Placental epithelial cell (primary cell): ENCODE measurements at places on chromosomes 12 and 14. TPM values are rescaled to one million over a fixed set of nuclear protein-coding genes. Genes with fewer than 3 reads are reported as not detected.

Gene TMEM253
- 0.33 TPM in 1 of 2 replicates, not detected in the other for total RNA-seq

Gene CYP46A1
- 0.87 and 1.2 TPM in 2 replicates for total RNA-seq

Gene BHLHE41
- 0.22 and 1.2 TPM in 2 replicates for total RNA-seq

Gene PLCZ1
- not detected in 2 replicates for total RNA-seq

Gene BIN2
- total RNA-seq: under 0.01 TPM in 1 of 2 replicates, not detected in the other

Gene BMP4
- total RNA-seq: 0.39 TPM in 1 of 2 replicates, not detected in the other

Gene CCDC197
- not detected in 2 replicates for total RNA-seq

Gene COX8C
- 0.39 TPM in 1 of 2 replicates, not detected in the other for total RNA-seq

Gene KTN1
- 70.7 and 82.9 TPM in 2 replicates for total RNA-seq

Gene TAS2R31
- total RNA-seq: 3.1 and 7.1 TPM in 2 replicates

Gene POLE
- total RNA-seq: 15.7 and 37.7 TPM in 2 replicates

Gene ACSS3
- 0.22 and 1.2 TPM in 2 replicates for total RNA-seq

Gene SLC39A2
- 1.4 and 3.9 TPM in 2 replicates for total RNA-seq

Gene CYP27B1
- 2.9 and 3.9 TPM in 2 replicates for total RNA-seq

Gene NINJ2
- total RNA-seq: 2.6 and 5.1 TPM in 2 replicates

Gene DLGAP5
- total RNA-seq: 3.5 and 11.1 TPM in 2 replicates

Gene SIX1
- not detected in 2 replicates for total RNA-seq

Gene TRIM9
- 2.4 and 2.7 TPM in 2 replicates for total RNA-seq

Gene HEATR5A
- total RNA-seq: 27.5 and 36.7 TPM in 2 replicates

Gene SLC6A13
- not detected in 2 replicates for total RNA-seq

Gene TCL1B
- not detected in 2 replicates for total RNA-seq

Gene DPPA3
- total RNA-seq: not detected in 2 replicates

Gene SERPINA9
- total RNA-seq: not detected in 2 replicates

Gene VPS33A
- 24.3 and 27.2 TPM in 2 replicates for total RNA-seq

Gene OR6C2
- not detected in 2 replicates for total RNA-seq

Gene SLC6A12
- total RNA-seq: not detected in 2 replicates

Gene FAM181A
- not detected in 2 replicates for total RNA-seq

Gene SRGAP1
- 9.0 and 11.7 TPM in 2 replicates for total RNA-seq

Gene ARHGEF25
- total RNA-seq: 6.0 and 22.4 TPM in 2 replicates

Gene SERPINA5
- not detected in 2 replicates for total RNA-seq

Gene C12orf43
- 8.5 and 9.8 TPM in 2 replicates for total RNA-seq

Gene DHRS1
- total RNA-seq: 27.1 and 27.9 TPM in 2 replicates

Gene NCKAP5L
- 24.7 and 41.1 TPM in 2 replicates for total RNA-seq

Gene RD3L
- not detected in 2 replicates for total RNA-seq

Gene EID3
- total RNA-seq: 4.0 and 7.5 TPM in 2 replicates

Gene MGP
- not detected in 2 replicates for total RNA-seq

Gene ZDHHC22
- total RNA-seq: not detected in 2 replicates

Gene ASPG
- 0.22 and 0.79 TPM in 2 replicates for total RNA-seq

Gene CLSTN3
- total RNA-seq: 39.4 and 45.5 TPM in 2 replicates

Gene TAC3
- not detected in 2 replicates for total RNA-seq

Gene AP5M1
- 19.2 and 34.8 TPM in 2 replicates for total RNA-seq

Gene GLI1
- total RNA-seq: 0.39 and 0.76 TPM in 2 replicates

Gene RASSF9
- total RNA-seq: under 0.01 and 0.76 TPM in 2 replicates

Gene P2RX7
- total RNA-seq: under 0.01 TPM in 1 of 2 replicates, not detected in the other

Gene GUCY2C
- total RNA-seq: 0.11 TPM in 1 of 2 replicates, not detected in the other

Gene MAP1LC3B2
- 0.39 TPM in 1 of 2 replicates, not detected in the other for total RNA-seq

Gene SPIC
- not detected in 2 replicates for total RNA-seq

Gene CD163
- not detected in 2 replicates for total RNA-seq

Gene BDKRB2
- total RNA-seq: 0.22 and 2.4 TPM in 2 replicates

Gene PSMC6
- total RNA-seq: 80.9 and 86.9 TPM in 2 replicates

Gene KRT4
- total RNA-seq: not detected in 2 replicates

Gene HOXC10
- not detected in 2 replicates for total RNA-seq

Gene GRIP1
- total RNA-seq: 2.1 and 4.7 TPM in 2 replicates

Gene CMKLR1
- 0.11 TPM in 1 of 2 replicates, not detected in the other for total RNA-seq

Gene AEBP2
- 12.9 and 23.2 TPM in 2 replicates for total RNA-seq
